ENCODE measurements at places on chromosomes 11 and 22. TPM values are rescaled to one million over a fixed set of nuclear protein-coding genes. Genes with fewer than 3 reads are reported as not detected.

DNA sequence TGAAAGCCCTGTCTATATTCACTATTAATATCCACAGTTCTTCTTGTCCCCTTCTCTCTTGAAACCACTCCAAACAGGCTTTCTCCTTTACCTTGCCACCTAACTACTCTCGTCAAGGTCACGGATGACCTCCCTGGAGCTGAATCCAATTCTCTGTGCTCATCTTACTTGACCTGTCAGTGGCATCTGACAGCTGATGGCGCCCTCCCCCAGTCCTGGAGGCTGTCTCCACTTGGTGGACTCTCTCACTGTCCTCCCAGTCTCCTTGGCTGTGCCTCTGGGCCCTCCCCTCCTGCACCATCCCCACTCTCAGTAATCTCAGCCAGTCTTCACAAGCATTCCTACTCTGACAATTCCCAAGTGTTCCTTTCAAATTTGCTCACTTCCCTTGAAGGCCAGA lies 8.7 kb downstream of the TNKS1BP1 start:
- no peak overlapping the region for H3K27ac ChIP-seq
- DNase-seq = no peak
- peaks cover 31% of the 10 kb centered on the region for H3K4me1 ChIP-seq

DNA sequence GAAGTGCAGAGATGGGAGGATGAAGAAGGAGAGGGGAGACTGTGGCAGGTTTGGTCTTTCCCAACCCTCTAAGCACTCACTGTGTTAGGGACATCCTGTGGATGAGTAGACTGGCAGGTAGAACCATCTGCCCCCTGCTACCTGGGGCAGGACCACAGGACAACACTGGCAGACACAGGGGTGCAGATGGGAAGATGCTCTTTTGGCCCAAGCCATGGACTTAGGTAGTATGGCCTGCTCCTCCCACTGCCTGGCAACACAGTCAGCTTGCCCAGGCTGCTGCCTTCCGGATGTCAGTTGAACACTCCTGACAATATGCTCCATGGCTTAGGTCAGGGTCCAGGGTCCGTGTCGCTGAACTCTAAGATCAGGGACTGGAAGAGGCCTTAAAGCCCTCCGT lies 140.7 kb upstream of the NAV2 start:
- H3K27ac ChIP-seq = no peak overlapping the region
- H3K4me1 ChIP-seq = peaks cover 8% of the 10 kb centered on the region
- peaks cover 13% of the 10 kb centered on the region for H3K27me3 ChIP-seq
- DNase-seq = no peak
- H3K36me3 ChIP-seq = no peaks in the 10 kb centered on the region
- no peak overlapping the region for H3K4me3 ChIP-seq

DNA sequence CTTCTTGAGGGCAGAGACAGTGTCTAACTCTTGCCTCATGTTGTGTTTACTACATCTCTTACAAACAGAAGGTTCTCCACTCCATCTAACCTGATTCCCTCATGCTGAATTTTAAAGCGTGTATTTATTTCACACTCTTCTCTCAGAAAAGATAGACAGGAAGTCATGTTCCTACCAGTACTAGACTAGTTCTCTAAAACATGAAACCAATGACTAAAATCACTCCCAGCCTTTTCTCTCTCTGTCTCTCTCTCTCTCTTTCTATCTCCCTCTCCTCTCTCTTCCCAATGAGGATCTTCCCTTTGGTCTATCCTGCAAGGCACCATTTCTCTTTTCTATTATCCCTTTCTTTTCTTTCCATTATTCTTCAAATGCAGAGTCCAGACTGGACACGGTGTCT lies 391.9 kb upstream of the CADM1 start:
- H3K4me1 ChIP-seq = peaks cover 11% of the 10 kb centered on the region
- no peak overlapping the region for H3K4me3 ChIP-seq
- no peaks in the 10 kb centered on the region for H3K36me3 ChIP-seq
- H3K27ac ChIP-seq = no peak overlapping the region

DNA sequence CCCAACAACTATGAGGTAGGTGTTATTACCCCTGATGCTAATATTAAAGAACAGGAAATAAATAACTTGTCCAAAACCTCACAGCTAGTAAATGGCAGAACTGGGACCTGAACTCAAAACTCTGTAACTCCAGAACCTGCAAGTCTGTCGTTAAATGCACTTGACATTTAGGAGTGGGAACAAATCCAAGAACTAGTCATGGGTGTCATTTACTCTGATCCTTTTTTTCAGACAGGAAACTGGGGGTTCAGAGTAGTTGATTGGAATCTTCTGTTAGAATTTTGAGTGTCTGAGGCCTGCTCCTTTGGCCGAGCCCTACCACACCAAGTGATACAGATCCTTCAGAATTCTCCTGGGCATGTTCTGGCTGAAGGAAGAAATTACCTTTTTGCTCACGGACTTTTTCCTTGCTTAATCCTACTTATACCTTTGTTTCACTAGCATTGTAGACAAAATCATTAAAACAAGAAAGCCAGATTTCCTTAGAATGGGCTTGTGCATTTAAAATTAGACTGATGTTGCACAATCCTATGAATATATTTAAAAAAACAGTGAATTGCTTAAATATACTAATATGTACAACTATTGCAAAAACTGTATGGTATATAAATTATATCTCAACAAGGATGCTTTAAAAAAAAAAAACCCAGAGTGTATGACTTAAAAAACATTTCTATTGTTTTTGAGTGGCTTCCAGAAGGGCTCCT lies 1.4 kb upstream of the YAP1 start:
- peak overlapping the region; percentile 99 for H3K27ac ChIP-seq
- H3K4me3 ChIP-seq = peak overlapping the region; percentile 97
- no peaks in the 10 kb centered on the region for H3K36me3 ChIP-seq

DNA sequence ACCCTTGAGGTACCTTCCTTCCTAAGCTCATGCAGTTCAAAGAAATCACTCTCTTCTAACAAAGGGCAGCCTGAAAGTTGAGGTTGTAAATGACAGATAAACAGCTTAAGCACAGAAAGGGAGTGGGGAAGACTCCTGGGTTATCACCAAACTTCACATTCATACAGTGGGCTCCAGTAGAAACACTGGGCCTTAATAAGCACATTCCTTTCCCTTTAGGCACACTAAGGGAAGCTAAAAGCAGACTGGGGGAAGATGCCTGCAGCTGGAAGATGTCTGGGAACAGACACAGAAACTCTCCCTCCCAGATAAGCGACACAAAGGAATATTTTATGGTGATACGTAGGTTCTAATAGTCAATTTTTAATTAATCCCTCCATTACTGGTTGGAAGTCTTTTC lies 350.3 kb upstream of the MPPED2 start:
- H3K36me3 ChIP-seq = no peaks in the 10 kb centered on the region
- H3K4me1 ChIP-seq = peaks cover 11% of the 10 kb centered on the region
- peak; percentile 57 for DNase-seq
- H3K27ac ChIP-seq = peak overlapping the region; percentile 48
- no peaks in the 10 kb centered on the region for H3K27me3 ChIP-seq

Gene OR51B4
- not detected for total RNA-seq

Gene OR10D3
- total RNA-seq = not detected

Gene OR4A16
- not detected for total RNA-seq

Gene SLC16A8
- total RNA-seq = not detected
